Testis (tissue), 5 donors: ENCODE measurements at places on chromosomes 4 and X.

- no peak for DNase-seq
Measured at GRCh38 chrX:153651540-153652079, 4.6 kb downstream of the DUSP9 start.

GRCh38 chrX:136711147-136711546, 63.2 kb downstream of the CD40LG start:
- DNase-seq: peak; percentile 50

DNA sequence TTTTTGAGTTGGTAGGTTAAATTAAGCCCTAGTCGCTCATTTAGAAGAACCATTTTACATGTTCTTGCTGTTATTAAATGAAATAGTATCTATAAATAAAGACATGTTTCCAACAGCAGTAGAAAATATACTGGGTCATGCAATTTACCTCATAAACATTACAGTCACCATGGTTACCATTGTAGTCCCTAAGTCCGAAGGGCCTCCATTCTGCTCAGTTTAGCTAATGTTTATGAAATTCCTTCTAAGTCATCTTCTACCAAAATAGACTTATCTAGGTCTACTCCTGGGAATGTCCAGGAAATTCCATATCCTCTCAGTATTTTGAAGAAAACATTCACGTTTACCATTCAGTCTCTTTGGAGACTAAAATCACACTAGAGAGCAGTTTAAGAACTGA, 292.5 kb upstream of the DCAF8L1 start:
- DNase-seq: no peak

DNA sequence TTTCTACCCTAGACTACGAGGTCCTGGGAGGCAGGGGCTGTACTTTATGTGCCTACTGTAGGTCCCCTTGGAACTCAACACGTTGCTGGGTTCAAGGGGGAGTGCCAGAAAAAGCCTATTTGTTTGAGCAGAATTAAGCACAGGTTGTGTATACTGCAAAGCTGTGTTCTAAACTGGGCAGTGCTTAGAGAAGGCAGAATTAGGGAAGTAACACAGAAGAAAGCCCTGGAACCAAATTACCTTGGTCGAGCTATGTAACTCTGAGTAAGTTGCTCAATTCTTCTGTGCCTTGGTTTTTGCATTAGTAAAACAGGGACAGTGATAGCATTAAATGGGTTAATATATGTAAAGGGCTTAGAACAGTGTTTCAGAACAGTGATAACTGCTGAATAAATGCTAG, 245.0 kb upstream of the SFRP2 start:
- no peak for DNase-seq
